ENCODE measurements at places on chromosomes 2 and 18. TPM values are rescaled to one million over a fixed set of nuclear protein-coding genes. Genes with fewer than 3 reads are reported as not detected.

The IL1R1 gene
- total RNA-seq, result 1.1 TPM

The AGXT gene
- 0.19 TPM for total RNA-seq

The TIMM21 gene
- total RNA-seq, result 39.5 TPM

The LRATD1 gene
- 0.05 TPM for total RNA-seq

DNA sequence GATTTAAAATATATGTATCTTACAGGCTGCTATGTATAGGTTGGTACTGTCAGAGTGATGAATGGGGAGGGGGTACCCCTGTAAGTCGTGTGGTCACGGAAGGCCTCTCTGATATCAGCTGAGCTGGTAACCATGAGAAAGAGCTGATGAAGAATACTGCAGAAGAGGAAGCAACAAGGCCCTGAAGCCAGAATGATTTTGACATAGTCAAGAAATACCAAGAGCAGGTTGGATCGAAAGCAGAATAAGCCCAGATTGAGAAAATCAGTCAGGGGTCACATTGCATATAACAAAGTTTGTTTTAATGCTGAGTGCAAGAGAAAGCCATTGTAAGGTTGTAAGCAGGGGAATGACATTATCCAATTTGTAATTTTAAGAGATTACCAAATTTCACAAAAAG is 57.3 kb downstream of the UNC50 start:
- no peak for DNase-seq

DNA sequence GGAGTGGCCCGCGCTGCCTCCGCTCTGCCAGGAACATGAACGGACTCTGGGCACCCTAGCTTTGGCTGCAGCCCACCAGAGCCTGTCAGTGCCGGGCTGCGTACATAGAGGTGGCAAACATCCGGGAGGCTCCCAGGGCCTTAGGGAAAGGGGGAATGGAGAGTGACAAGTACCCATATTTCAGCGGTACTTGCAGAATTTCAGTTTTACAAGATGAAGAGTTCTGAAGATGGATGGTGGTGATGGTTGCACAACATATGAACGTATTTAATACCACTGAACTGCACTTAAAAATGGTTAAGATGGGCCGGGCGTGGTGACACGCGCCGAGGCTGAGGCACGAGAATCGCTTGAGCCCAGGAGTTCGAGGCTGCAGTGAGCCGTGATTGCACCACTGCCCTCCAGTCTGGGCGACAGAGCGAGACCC is 873 bp downstream of the MTHFD2 start:
- no peak for DNase-seq

DNA sequence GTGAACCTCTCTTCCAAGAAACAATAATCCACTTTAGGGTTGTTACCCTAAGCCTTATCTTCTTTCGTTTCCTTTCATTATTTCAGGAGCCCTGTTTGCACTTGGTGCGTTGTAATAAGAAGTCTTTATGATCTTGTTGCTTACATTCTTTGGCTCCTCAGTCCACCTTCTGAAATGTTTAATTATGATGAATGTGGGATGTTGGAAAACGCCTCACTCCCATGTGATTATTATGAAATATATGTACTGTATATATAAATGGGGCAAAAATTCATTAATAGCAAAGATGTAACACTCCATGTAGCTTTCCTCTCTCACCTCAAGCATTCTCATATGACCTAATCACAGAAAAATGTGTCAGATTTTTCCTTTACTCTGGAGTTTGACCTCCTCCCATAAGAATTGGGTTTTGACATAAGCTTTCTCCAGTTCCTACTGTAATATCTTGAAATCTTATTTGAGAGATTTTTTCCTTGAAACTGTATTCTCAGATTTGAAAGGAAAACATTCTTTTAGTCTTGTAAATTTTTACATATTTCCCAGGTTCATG is 397.2 kb upstream of the FANCL start:
- DNase-seq, result no peak
